Tibial artery (tissue), 4 donors: ENCODE measurements at places on chromosomes 16 and 17.

GRCh38 chr17:4968486-4969046 lies 949 bp upstream of the SPAG7 start:
- peak overlapping the region; percentile 66 for H3K4me3 ChIP-seq
- peaks cover 15% of the 10 kb centered on the region for H3K36me3 ChIP-seq
- H3K4me1 ChIP-seq, result peaks cover 31% of the 10 kb centered on the region
- DNase-seq, result no peak
- H3K27me3 ChIP-seq, result no peaks in the 10 kb centered on the region

DNA sequence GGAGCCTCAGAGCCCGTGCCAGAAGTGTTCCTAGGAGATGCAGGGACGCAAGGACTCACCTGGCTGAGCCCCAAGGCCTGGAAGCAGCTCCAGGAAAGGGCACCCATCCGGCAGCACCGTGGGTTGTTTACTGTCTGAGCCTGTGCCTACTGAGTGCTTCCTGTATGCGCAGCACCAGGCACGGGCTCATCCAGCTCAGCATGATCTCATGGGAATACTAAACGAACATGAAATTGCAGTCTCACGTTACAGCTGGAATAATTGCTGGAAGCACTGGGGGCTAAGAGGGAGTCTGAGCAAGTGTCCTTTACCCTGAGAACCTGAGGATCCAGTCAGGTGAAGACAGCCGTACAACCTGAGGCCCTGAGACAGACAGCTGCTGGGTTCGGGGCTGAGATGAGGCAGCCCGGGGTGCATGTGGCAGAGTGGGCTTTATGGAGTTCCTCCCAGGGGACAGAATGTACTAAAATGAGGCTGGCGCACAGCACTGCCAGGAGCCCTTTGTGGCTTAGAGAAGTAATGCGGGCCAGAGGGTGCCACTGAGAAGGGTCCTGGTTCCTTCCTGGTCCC lies 5.4 kb downstream of the CTRL start:
- peak overlapping the region; percentile 0 for H3K4me3 ChIP-seq
- no peaks in the 10 kb centered on the region for H3K27me3 ChIP-seq

- no peaks in the 10 kb centered on the region for H3K27me3 ChIP-seq
- peak overlapping the region; percentile 97 for H3K27ac ChIP-seq
- no peaks in the 10 kb centered on the region for H3K36me3 ChIP-seq
Measured at GRCh38 chr17:31550389-31551056, 159.0 kb downstream of the RAB11FIP4 start.

- H3K4me3 ChIP-seq, result no peak overlapping the region
- peaks cover 11% of the 10 kb centered on the region for H3K36me3 ChIP-seq
- H3K27ac ChIP-seq, result no peak overlapping the region
Measured at GRCh38 chr17:55158439-55158838, 106.3 kb upstream of the HLF start.

DNA sequence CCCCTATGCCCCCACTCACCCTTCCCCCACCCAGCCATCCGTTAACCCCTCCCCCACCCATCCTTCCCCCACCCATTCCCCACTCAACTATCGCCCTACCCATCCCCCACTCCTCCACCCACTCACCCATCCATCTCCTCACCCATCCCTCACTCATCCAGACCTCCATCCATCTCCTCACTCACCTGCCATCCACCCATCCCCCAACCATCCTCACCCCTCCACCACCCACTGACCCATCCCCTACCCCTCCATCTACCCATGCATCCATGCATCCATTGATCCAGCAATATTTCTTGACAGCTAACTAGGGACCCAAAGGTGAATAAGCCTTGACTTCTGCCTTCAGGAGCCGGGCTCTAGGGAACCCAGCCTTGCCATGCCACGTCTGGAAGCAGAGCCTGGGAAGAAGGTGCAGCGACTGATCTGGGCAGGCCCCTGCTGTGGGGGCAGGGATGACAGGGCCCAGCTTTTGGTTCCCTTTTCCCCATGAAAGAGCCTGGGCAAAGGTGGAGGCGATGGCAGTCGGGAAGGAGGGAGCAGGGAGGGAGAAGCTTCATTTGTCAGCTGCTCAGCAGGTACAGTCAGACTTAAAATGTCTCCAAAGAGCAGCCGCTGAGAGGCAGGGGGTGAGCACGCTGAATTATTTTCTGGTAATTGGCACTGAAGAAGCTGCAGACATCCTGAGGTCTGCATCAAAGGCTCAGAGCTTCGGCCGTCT lies 23.1 kb upstream of the DOC2B start:
- no peak overlapping the region for H3K4me3 ChIP-seq
- no peak overlapping the region for H3K27ac ChIP-seq
- no peaks in the 10 kb centered on the region for H3K36me3 ChIP-seq
- peaks cover 30% of the 10 kb centered on the region for H3K27me3 ChIP-seq

GRCh38 chr16:30923554-30924075 lies at the start of gene FBXL19:
Gene FBXL19, plus strand, starts transcription at chr16:30923572. Its CDS starts 2,183 bp downstream, at chr16:30925755.
- H3K4me1 ChIP-seq, result peaks cover 13% of the 10 kb centered on the region
- H3K27me3 ChIP-seq, result no peaks in the 10 kb centered on the region
- peaks cover 26% of the 10 kb centered on the region for H3K36me3 ChIP-seq
- DNase-seq, result peak; percentile 39
- peak within 1 kb of the TSS; percentile 97 for H3K4me3 ChIP-seq
- peak within 1 kb of the TSS; percentile 98 for H3K27ac ChIP-seq

GRCh38 chr17:46974086-46974485 lies 5.0 kb downstream of the RPRML start:
- H3K27ac ChIP-seq, result no peak overlapping the region
- H3K4me1 ChIP-seq, result no peaks in the 10 kb centered on the region
- H3K27me3 ChIP-seq, result no peaks in the 10 kb centered on the region
- H3K36me3 ChIP-seq, result no peaks in the 10 kb centered on the region
- no peak for DNase-seq

GRCh38 chr17:59371416-59372100 lies 40.1 kb downstream of the YPEL2 start:
- DNase-seq, result peak; percentile 87
- peak overlapping the region; percentile 89 for H3K27ac ChIP-seq
- peak overlapping the region; percentile 12 for H3K4me3 ChIP-seq
- H3K36me3 ChIP-seq, result no peaks in the 10 kb centered on the region
- H3K4me1 ChIP-seq, result peaks cover 97% of the 10 kb centered on the region

GRCh38 chr16:56606476-56607108 lies 1.8 kb upstream of the MT2A start:
- no peak overlapping the region for H3K4me3 ChIP-seq
- no peaks in the 10 kb centered on the region for H3K36me3 ChIP-seq
- H3K27ac ChIP-seq, result peak overlapping the region; percentile 83
- H3K4me1 ChIP-seq, result no peaks in the 10 kb centered on the region
- no peaks in the 10 kb centered on the region for H3K27me3 ChIP-seq
- peak; percentile 72 for DNase-seq

GRCh38 chr16:67800338-67800926 lies 5.9 kb downstream of the RANBP10 start:
- no peak for DNase-seq
- H3K4me1 ChIP-seq, result no peaks in the 10 kb centered on the region
- no peak overlapping the region for H3K27ac ChIP-seq
- H3K36me3 ChIP-seq, result peaks cover 5% of the 10 kb centered on the region

GRCh38 chr16:87496447-87496801 lies 3.6 kb upstream of the ZCCHC14 start:
- no peak overlapping the region for H3K27ac ChIP-seq
- H3K27me3 ChIP-seq, result no peaks in the 10 kb centered on the region
- no peak overlapping the region for H3K4me3 ChIP-seq
- H3K4me1 ChIP-seq, result no peaks in the 10 kb centered on the region
- H3K36me3 ChIP-seq, result no peaks in the 10 kb centered on the region

- no peak for DNase-seq
- no peak overlapping the region for H3K27ac ChIP-seq
- H3K4me3 ChIP-seq, result no peak overlapping the region
- H3K4me1 ChIP-seq, result no peaks in the 10 kb centered on the region
- H3K36me3 ChIP-seq, result no peaks in the 10 kb centered on the region
Measured at GRCh38 chr16:13291591-13292333, 390.4 kb downstream of the SHISA9 start.

DNA sequence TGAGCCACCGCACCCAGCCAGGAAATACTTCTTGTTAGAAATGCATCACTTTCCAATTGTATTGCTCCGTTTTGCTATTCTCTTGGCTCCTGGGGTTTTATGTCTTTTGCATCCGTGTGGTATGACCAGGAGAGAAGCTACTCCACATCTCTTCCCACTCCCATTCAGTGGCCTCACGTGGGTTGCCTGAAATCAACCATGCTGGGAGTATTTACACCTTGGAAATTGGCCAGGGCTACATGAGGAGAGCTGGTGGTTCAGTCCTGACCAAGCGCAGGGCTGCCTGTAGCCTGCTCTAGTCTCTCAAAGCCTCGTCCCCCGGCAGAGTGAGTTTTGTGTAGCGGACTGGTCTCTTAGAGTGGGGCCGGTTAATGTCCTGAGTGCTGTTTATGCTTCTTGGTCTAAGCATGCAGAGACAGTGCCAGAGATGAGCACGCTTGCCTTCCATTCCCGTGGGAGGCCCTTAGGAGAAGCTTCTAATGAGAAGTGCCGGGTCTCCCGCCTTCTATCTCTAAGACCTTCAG lies 3.8 kb downstream of the WFDC1 start:
- H3K36me3 ChIP-seq, result no peaks in the 10 kb centered on the region
- no peak overlapping the region for H3K4me3 ChIP-seq
- H3K27ac ChIP-seq, result peak overlapping the region; percentile 48
- no peaks in the 10 kb centered on the region for H3K27me3 ChIP-seq
- H3K4me1 ChIP-seq, result peaks cover 58% of the 10 kb centered on the region

DNA sequence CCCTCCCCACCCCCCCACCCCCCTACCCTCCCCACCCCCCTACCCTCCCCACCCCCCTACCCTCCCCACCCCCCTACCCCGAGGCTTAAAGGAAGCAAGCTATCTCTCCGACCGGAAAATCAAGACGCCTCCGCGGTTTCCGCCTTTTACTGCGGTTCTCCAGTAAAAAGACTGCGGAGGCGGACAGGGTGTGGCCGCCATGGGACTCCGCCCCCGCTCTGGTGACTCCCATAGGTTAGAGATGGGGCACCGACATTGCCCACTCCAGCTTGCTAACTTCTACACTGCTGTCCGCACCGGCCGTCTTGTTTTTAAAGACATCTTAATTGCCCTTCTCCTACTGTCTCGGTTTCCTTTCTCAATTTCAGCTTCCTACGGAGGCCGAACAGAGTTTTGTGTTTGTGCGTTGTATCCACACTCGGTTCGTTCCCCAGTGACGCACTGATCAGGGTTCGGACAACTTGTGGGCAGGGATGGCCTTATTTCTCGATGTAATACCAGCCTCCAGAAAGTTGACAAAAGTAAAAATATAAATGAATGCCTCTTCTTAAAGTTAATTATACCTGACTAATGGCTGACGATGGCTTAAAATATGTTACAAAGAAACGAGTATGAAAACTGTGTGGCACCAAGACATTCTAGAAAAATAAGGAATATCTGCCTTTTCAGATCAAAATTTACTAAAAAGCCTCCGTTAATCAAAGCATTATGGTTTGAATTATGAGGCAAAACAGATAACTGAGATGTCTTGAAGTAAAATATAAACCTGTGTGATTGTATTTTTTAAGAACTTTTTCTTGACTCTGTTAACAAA lies 1.1 kb upstream of the ZNF200 start:
- no peak overlapping the region for H3K4me3 ChIP-seq
- H3K4me1 ChIP-seq, result no peaks in the 10 kb centered on the region
- no peak overlapping the region for H3K27ac ChIP-seq
- peak; percentile 36 for DNase-seq
- H3K27me3 ChIP-seq, result no peaks in the 10 kb centered on the region
- peaks cover 20% of the 10 kb centered on the region for H3K36me3 ChIP-seq

DNA sequence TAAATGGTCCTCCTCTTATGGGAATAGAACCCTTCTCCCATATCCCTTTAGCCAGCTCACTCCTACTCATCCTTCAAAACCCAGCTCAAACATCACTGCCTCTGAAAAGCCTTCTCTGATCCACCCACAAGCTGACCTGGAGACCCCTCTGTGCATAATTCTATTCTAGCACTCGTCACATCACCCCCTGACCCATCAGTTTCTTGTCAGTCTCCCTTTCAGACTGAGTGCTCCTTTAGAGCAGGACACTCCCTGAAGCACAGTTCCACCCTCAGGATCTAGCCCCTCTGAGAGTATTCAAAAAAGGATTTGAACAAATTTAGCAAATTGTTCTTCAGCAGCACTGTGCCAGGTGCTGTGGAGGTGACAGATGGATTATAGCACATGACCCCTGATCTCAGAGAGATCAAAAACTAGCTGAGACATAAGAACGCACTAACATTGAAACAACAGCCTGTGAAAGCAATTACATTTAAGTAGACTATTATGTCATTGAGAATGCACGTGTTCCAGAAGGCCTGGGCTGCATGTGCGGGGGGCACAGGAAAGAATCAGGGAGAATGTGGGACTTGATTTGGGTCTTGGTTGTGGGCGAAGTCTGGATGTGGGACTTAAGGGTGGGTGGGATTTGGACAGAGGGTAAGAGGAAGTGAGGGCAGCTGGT lies 43.5 kb downstream of the MRPS23 start:
- no peaks in the 10 kb centered on the region for H3K36me3 ChIP-seq
- H3K27ac ChIP-seq, result no peak overlapping the region
- H3K27me3 ChIP-seq, result no peaks in the 10 kb centered on the region
- no peak overlapping the region for H3K4me3 ChIP-seq
- H3K4me1 ChIP-seq, result peaks cover 10% of the 10 kb centered on the region

- DNase-seq, result no peak
- no peak overlapping the region for H3K4me3 ChIP-seq
- H3K27ac ChIP-seq, result no peak overlapping the region
- H3K4me1 ChIP-seq, result no peaks in the 10 kb centered on the region
- H3K36me3 ChIP-seq, result no peaks in the 10 kb centered on the region
Measured at GRCh38 chr17:67707442-67707841, 10.3 kb upstream of the NOL11 start.

DNA sequence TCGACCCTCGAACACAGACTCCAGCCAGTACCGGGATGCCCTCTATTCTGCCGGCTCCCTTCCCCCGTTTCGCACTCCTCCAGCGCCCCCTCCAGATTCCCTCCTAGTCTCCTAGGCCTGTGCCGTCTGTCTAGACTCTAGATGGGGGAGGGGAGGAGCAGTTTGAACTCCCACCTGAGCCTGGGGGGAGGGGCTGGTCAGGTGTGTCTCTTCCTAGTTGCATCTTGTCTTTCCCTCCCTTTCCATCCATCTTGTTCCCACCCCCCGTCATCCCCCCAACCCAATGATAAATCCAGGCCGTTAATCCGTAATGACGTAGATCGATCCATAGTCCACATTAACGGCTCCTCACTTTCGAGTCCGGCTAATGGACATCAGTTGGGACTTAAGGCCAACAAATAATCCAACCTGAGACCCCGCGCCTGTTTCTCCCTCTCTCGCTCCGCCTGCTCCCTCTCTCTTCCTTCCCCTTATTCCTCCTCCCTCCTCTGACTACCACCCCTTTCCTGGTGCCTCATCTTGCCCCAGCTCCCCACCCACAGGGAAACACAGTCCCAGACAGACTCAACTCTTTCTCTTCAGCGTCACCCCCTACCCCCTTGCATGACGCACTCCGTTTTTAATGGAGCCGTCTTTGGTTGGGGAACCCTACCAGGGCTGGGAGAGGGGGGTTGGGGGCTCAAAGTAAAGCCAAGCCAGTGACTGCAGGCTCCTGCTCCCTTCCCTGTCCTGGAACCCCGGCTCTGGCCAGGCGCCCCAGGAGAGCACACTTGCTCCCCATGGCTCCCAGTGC lies 3.4 kb upstream of the HOXB5 start:
- H3K4me3 ChIP-seq, result peak overlapping the region; percentile 39
- peaks cover 17% of the 10 kb centered on the region for H3K4me1 ChIP-seq
- H3K36me3 ChIP-seq, result no peaks in the 10 kb centered on the region
- H3K27me3 ChIP-seq, result no peaks in the 10 kb centered on the region

- H3K27me3 ChIP-seq, result no peaks in the 10 kb centered on the region
- H3K4me3 ChIP-seq, result no peak overlapping the region
- DNase-seq, result no peak
- H3K4me1 ChIP-seq, result peaks cover 4% of the 10 kb centered on the region
Measured at GRCh38 chr16:74743668-74744299, 30.8 kb downstream of the FA2H start.
